T-cell (primary cell): ENCODE measurements at places on chromosomes 12 and 14. TPM values are rescaled to one million over a fixed set of nuclear protein-coding genes. Genes with fewer than 3 reads are reported as not detected.

- DNase-seq: no peak
- no peak overlapping the region for H3K4me3 ChIP-seq
- no peaks in the 10 kb centered on the region for H3K27me3 ChIP-seq
- no peaks in the 10 kb centered on the region for H3K36me3 ChIP-seq
These were observed 292.2 kb upstream of the CRY1 start for GRCh38 chr12:107385509-107385908.

GRCh38 chr12:100823963-100824362 is 29.4 kb downstream of the ANO4 start:
- H3K4me3 ChIP-seq: no peak overlapping the region
- H3K4me1 ChIP-seq: no peaks in the 10 kb centered on the region
- no peaks in the 10 kb centered on the region for H3K36me3 ChIP-seq
- no peak overlapping the region for H3K27ac ChIP-seq
- H3K27me3 ChIP-seq: no peaks in the 10 kb centered on the region

DNA sequence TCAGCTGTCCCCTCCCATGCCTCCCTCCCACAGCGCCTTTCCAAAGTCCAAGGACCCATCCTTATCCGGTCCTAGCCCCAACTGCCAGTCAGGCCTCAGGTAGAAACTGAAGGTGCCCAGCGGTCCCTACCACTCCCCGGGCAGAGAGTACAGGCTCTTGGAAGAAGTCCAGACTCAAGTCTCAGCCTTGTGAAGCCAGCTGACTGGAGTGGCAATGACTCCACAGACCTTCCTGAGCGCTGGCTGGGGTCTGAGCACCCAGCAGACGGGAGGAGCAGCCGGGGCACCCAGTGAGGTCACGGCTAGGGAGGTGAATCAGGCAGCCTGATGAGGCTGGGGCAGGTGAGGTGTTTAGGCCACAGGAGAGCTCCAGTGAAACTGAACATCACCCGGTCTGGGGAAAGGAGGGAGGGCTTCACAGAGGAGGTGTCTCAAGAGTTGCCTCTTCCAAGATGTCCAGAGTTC is 60.0 kb downstream of the ITPK1 start:
- peaks cover 3% of the 10 kb centered on the region for H3K36me3 ChIP-seq
- no peak overlapping the region for H3K4me3 ChIP-seq
- no peaks in the 10 kb centered on the region for H3K4me1 ChIP-seq
- H3K27me3 ChIP-seq: no peaks in the 10 kb centered on the region
- no peak overlapping the region for H3K27ac ChIP-seq
- DNase-seq: no peak

- H3K4me1 ChIP-seq: no peaks in the 10 kb centered on the region
- H3K27me3 ChIP-seq: no peaks in the 10 kb centered on the region
These were observed 59.2 kb downstream of the IFT81 start for GRCh38 chr12:110183386-110183785.

GRCh38 chr12:7304456-7304855 is 584 bp downstream of the ACSM4 start:
- H3K36me3 ChIP-seq: no peaks in the 10 kb centered on the region
- H3K27me3 ChIP-seq: no peaks in the 10 kb centered on the region
- no peak for DNase-seq
- H3K4me1 ChIP-seq: no peaks in the 10 kb centered on the region

DNA sequence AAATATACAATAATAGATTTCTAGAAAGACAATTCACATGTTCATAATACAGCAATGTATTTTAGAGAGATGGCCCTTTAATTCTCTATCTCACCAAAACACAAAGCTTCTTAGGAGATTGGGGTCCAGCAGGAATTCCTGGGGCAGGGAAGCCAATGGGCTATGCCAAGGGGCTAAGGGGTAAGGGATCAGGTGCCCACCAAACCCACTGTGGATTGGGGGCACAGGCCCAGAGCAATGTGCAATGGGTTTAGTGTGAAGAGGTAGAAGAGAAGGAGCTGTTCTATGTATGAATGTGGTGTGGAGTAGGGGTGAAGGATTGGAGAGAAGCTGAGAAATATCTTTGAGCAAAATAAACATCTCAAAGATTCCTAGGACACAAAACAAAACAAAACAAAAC is 2.6 kb downstream of the HOXC13 start:
- peaks cover 25% of the 10 kb centered on the region for H3K4me1 ChIP-seq
- H3K27ac ChIP-seq: no peak overlapping the region
- no peak overlapping the region for H3K4me3 ChIP-seq
- peaks cover 38% of the 10 kb centered on the region for H3K27me3 ChIP-seq
- DNase-seq: no peak

- H3K4me3 ChIP-seq: no peak overlapping the region
- no peaks in the 10 kb centered on the region for H3K27me3 ChIP-seq
- H3K4me1 ChIP-seq: peaks cover 50% of the 10 kb centered on the region
- peaks cover 20% of the 10 kb centered on the region for H3K36me3 ChIP-seq
- DNase-seq: peak; percentile 24
These were observed 36.2 kb downstream of the SYNE3 start for GRCh38 chr14:95480109-95480886.

GRCh38 chr14:97074856-97075255 is 277.7 kb downstream of the VRK1 start:
- H3K4me1 ChIP-seq: peaks cover 11% of the 10 kb centered on the region
- no peaks in the 10 kb centered on the region for H3K27me3 ChIP-seq
- no peak overlapping the region for H3K4me3 ChIP-seq
- no peak for DNase-seq

DNA sequence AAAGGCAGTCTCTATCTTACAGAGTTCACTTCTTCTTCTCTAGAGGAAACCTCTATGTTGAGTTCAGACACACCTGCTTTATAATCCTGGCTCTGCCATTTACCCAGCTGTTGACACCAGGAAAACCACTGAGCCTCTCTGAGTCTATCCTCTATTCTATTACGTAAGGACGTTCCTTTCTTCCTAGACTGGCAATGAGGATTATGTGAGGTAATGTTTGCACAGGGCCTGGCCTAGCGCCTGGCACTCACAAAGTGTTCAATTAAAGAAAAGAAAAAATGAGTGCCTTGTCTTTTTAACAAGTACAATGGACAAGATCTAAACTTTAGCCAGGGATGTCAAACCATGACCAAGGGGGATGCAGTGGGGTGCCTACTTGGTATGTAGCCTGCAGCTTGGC is 641.9 kb upstream of the TBX3 start:
- H3K27ac ChIP-seq: no peak overlapping the region
- DNase-seq: no peak
- no peak overlapping the region for H3K4me3 ChIP-seq
- H3K27me3 ChIP-seq: no peaks in the 10 kb centered on the region
- H3K36me3 ChIP-seq: no peaks in the 10 kb centered on the region
- H3K4me1 ChIP-seq: no peaks in the 10 kb centered on the region

GRCh38 chr12:61107118-61107517 is 1153.1 kb upstream of the USP15 start:
- H3K36me3 ChIP-seq: no peaks in the 10 kb centered on the region
- DNase-seq: no peak
- no peaks in the 10 kb centered on the region for H3K27me3 ChIP-seq
- no peak overlapping the region for H3K27ac ChIP-seq

GRCh38 chr12:127074161-127074560 is 1192.8 kb upstream of the TMEM132C start:
- H3K27ac ChIP-seq: no peak overlapping the region
- no peak overlapping the region for H3K4me3 ChIP-seq
- H3K36me3 ChIP-seq: no peaks in the 10 kb centered on the region
- H3K4me1 ChIP-seq: no peaks in the 10 kb centered on the region
- DNase-seq: no peak

DNA sequence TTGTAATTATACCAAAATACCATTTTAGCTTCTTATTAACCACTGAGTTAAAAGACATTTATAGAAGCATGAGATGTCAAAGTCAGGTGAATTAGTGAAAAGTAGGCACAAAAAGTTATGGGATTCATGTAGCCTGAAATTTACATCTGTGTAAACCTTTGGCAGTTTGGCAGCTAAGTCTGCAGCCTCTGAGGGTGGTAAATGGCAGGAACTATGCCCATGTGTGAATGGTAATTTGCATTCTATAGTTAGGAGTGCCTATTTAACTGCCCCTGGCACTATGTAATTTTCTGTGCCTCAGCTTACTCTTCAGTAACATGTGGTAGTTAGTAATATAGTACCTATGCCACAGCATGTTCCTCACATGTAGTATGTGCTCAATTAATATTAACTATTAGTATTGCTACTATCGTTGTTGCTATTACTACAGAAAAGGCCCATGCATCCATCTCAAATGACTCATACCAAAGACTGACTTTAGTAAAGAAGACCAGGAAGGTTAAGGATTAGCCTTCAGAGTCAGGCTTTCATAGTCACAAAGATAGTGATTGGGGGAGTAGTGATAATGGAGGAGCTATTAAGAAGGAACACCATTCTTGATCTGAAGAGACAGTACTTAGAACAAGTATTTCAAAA is 258.7 kb upstream of the BTG1 start:
- no peak for DNase-seq
- no peak overlapping the region for H3K4me3 ChIP-seq
- peaks cover 54% of the 10 kb centered on the region for H3K4me1 ChIP-seq
- no peaks in the 10 kb centered on the region for H3K36me3 ChIP-seq
- peak overlapping the region; percentile 81 for H3K27ac ChIP-seq

GRCh38 chr12:21627924-21628323 is 23.3 kb upstream of the GYS2 start:
- no peak overlapping the region for H3K4me3 ChIP-seq
- H3K27me3 ChIP-seq: no peaks in the 10 kb centered on the region
- H3K36me3 ChIP-seq: no peaks in the 10 kb centered on the region
- no peak overlapping the region for H3K27ac ChIP-seq

MANSC1 gene
- total RNA-seq: 0.16 TPM

PYGL gene
- 0.44 TPM for total RNA-seq

RAPGEF3 gene
- total RNA-seq: 0.98 TPM

ANO6 gene
- total RNA-seq: 20.3 TPM
